Activated naive CD4-positive, alpha-beta T cell treated with anti-CD3 and anti-CD28 coated beads for 36 hours (primary cell): ENCODE measurements at places on chromosomes 1 and 21. TPM values are rescaled to one million over a fixed set of nuclear protein-coding genes. Genes with fewer than 3 reads are reported as not detected.

DNA sequence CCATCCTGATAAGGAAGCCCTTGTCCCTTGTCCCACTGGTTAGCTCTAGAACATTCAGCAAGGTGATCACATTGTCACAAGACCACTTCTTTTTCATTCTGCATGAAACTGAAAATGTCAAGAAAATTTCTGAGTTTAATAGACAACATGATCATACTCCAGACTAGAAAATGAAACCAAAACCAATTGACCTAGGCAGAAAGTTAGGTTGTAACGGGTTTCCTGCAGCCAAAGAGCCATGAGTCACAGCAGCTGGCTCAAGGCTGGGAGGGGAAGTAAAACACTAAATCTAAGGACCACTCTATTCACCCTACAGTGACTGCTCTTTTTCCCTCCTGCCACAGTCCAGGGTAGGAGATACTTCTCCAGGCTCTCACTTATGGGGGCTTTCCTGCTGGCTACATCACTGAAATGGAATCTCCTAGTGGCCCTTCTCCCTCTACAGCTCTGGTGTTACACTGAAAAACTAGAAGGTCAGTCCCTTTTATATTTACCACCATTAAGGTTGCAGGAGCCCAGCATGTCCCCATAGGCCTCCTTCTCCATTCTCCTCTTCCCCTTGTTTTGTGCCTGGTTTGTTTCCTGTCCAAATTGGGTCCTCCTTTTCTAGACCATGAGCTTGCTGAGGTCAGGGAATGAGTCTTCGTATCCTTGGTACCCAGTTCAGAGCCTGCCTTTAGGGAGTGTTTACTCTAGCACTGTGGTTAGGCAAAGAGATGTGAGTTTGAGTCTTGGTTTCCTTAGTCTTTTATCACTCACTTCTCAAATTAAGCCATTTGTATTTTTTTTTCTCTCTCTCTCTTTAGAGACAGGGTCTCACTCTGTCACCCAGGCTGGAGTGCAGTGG lies 236.5 kb upstream of the JUN start:
- peak; percentile 67 for DNase-seq

GRCh38 chr1:115220340-115221270 lies 117.4 kb downstream of the NGF start:
- no peak for DNase-seq

DNA sequence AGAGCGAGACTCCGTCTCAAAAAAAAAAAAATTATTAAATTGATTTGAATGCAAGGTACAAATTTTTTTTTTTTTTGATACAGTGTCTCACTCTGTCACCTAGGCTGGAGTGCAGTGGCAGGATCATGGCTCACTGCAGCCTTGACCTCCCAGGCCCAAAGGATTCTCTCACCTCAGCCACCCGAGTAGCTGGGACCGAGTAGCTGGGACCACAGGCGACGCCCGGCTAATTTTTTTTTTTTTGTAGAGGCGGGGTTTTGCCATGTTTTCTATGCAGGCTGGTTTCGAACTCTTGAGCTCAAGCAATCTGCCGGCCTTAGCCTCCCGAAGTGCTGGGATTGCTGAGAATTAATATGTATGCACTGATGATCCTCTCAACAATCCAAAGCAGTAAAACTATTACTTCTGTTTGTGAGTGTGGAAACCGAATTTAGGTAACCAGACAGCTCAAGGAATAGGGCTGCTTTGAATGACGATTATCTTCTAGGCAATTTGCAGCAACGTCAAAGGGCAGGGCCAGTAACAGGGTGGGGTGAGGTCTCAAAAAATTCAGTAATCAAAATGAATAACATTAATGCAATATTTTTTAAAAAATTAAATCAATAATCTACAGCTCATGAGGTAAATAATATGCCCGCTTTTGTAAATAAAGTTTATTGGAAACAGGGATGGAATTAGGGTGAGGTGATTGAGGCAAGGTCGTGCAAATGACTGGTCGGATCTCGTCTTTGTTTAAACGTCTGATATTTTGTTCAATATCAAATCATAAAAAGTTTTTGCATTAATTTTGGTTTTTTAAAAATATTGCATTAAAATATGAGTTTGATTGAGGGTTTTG lies 1.2 kb downstream of the CLSPN start:
- no peak for DNase-seq

DNA sequence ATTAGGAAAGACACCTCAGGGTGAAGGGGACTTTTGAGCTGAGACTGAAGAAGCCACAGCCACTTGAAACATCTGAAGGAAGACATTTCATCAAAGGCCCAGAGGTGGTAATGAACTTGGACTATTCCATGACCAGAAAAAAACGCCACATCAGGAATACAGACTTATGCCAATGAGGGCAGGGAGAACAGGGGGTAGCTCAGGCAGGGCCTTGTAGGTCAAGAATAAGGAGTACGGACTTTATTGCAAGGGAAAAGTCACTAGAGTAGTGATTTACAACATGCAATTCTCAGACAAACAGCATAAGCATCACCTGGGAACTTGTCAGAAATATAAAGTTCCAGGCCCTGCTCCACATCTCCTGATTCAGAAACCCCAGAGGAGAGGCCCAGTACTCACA lies 11.8 kb downstream of the TP53BP2 start:
- DNase-seq, result no peak

DNA sequence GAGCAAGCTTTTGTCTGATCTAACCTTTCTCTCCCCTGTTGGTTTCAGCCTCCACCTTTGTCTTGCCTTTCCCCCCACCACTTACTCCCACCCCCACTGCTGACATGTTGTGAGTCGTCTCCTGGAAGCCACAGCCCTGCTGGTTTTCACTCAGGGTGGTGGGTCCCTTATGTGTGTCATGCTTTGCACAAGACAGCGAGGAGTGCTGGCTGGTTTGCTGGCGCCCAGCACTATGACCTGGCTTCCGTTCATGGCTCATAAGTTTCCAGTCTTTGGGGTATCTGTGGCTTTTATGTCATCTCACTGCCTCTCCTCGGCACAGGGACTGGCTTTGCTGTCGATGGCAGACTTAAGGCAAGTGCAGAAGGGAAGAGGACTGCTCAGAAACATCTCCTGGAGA lies 177.7 kb downstream of the KIF26B start:
- peak; percentile 26 for DNase-seq

GRCh38 chr21:33402001-33402979 lies 923 bp upstream of the IFNGR2 start:
- DNase-seq, result no peak

- no peak for DNase-seq
Observed at GRCh38 chr1:100045206-100045605, 75.4 kb downstream of the SLC35A3 start.

DNA sequence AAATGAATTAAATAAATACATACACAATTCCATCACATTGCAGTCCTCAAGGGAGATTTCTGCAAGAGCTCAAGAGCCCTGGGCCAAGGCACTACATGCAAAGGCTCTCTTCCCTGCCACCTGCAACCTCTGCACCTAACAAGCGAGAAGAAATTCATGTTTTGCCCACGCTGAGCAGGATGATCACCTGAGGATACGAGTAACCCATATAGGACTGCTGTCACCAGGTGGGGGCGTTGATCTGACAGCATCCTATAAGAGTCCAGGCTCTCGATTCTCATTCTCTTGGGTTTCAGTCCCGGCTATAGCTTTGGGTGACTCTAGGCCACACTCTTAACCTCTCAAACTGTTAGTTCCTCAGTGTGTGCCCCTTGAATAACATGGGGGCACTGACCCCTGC lies 18.7 kb upstream of the SPOCD1 start:
- peak; percentile 54 for DNase-seq

DNA sequence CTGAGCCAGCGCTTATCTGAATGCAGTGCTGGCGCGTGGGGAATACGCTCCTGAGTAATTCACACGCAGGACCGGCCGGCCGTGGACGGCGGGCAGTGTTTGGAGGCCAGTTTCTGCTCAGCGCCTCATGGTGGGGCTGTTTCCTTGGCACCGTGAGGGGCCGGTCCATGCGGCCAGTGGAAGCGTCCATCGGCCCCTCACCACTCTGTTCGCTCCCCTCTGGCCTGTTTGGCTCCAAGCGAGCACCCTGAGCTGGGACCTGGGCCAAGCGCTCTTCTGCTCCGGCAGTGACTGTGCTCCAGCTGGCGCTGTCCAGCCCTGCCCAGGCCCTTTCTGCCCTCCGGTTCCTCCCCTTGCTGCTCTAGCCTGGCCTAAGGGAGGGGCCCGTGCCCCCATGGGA lies 16.3 kb upstream of the PLCH2 start:
- DNase-seq, result no peak

PPP1R8 gene
- total RNA-seq, result 34.1 TPM

LENEP gene
- total RNA-seq, result 0.36 TPM

RNF186 gene
- total RNA-seq, result not detected

DRAXIN gene
- 0.26 TPM for total RNA-seq

MRPS21 gene
- total RNA-seq, result 80.3 TPM

GJC2 gene
- total RNA-seq, result 0.17 TPM
